Daoy (cell line): ENCODE measurements at places on chromosomes 6 and 20. TPM values are rescaled to one million over a fixed set of nuclear protein-coding genes. Genes with fewer than 3 reads are reported as not detected.

DNA sequence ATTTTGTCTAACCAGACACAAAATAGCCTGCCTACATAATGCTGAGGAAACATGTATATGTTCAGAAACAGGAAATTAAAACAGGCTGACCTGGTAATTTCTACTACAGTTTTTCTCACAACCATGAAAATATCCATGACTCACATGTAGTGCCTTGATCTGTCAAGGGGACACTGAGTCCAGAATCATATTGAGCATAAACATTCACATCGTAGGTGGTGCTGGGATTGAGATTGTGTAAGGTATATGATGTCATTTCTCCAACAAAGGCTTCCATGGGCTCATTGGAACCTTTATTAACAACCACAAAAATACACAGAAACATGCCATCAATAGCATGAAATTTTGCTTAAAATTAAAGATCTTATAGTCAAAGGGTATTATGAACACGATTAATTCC is 80.9 kb downstream of the COL12A1 start:
- no peak for DNase-seq

Gene METTL24
- not detected in 2 replicates for total RNA-seq

DNA sequence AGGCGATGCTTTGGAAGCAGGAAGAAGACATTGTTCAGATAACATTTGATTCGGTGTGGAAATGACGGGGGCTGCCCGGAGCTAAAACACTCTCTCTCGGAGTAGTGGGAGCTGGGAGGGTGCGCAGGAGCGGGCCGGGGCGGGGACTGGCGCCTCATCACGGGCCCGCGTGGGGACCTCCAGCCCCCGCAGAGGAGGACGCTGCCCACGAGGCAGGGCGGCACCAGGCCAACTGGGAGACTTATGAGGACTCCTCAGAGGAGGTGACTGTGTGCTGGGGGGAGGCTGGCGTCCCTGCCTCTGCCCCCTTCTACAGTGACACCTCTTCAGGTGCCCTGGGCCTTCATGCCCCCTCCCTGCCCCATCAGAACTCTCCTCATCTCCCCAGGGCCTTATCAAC is 15.2 kb downstream of the DDO start:
- DNase-seq: no peak

DNA sequence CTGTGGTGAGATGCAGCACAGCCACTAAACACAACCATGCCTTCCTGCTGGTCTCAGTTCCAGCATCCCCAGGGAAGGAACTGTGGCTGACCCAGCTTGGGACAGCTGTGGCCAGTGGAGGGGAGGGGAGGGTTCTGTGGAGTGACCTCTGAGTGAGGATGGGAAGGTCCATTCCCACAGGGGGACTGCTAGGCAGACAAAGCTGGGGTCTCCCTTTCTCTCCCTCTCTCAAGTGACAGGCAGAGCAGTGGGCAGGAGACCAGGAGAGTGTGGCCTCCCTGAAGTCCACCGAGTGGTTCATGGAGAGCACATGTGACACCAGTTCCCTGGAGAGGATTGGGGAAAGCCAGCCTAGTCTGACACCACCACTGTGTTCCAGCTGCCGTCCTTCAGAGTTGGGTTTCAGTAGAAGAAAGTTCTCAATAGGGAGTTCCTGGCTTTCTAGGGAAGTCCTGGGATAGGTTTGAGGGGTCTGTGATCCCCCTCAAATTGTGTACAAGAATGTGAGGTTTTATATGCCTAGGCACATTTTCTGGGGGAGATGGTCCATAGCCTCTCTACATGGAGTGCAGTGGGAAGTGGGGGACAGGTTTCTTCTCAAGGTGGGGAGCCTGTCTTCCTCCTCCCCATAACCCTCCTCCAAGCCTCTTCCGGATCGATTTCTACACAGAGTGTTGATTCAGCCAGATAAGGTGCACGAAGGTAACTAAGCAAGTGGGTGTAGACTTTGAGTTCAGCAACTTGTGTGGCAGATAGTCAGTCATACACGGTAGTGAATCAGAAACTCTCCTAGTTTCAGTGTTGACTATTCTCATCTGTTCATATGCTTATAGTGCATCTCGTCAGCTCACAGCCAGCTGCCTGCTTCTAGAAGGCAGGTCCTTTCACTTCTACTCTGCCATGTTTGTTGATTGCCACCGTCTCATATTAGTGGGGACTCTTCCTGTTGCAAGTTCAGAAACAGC is 18.9 kb downstream of the MANBAL start:
- DNase-seq: no peak

- DNase-seq: no peak
Measured at GRCh38 chr6:143747347-143747842, 69.6 kb downstream of the PHACTR2 start.

GRCh38 chr6:127518191-127518709 is 885 bp downstream of the MTCL3 start:
- peak; percentile 50 for DNase-seq

DNA sequence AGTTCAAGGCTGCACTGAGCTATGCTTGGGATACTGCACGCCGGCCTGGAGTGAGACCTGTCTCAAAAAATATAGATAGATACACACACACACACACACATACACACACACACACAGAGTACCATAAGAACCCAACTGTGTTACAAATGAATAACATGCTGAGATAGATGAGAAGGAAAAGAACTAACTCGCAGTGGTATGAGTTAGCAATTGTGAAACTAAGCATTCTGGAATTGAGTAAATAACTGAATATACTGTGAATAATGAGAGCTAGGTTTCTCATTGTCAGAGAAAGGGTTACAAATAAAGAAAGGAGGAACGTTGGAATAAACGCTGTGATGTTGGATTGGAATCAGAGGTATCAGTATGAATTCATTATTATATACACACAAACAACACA is 14.6 kb upstream of the FAXC start:
- no peak for DNase-seq

Gene BIRC7
- total RNA-seq: 0.51 and 1.7 TPM in 2 replicates

Gene KHDC1L
- total RNA-seq: 0.83 TPM in 1 of 2 replicates, not detected in the other

Gene WFDC10B
- total RNA-seq: not detected in 2 replicates
